ENCODE measurements at places on chromosomes 4 and X.

GRCh38 chr4:16846540-16847117, 51.8 kb downstream of the LDB2 start:
- no peak for DNase-seq

DNA sequence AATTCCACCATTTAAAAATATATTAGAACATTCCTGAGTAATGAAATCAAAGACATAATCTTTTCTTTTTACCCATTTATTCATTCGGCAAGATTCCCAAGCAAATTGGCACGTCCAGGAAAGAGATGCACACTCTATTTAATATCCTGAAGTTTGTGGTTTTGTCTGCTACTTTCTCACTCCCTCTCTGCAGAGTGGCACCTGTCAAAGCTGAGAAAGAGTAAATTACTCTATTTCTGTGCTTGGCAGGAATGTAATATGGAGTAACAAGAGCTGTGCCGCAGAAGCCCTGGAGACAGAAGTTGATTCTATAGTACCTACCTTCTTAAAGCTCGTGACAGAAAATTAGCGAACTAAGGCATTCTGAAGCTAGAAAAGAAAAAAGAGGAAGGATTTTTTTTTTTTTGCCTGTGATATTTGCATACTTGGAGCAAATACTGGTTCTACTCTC, 5.5 kb downstream of the GSTCD start:
- no peak for DNase-seq

DNA sequence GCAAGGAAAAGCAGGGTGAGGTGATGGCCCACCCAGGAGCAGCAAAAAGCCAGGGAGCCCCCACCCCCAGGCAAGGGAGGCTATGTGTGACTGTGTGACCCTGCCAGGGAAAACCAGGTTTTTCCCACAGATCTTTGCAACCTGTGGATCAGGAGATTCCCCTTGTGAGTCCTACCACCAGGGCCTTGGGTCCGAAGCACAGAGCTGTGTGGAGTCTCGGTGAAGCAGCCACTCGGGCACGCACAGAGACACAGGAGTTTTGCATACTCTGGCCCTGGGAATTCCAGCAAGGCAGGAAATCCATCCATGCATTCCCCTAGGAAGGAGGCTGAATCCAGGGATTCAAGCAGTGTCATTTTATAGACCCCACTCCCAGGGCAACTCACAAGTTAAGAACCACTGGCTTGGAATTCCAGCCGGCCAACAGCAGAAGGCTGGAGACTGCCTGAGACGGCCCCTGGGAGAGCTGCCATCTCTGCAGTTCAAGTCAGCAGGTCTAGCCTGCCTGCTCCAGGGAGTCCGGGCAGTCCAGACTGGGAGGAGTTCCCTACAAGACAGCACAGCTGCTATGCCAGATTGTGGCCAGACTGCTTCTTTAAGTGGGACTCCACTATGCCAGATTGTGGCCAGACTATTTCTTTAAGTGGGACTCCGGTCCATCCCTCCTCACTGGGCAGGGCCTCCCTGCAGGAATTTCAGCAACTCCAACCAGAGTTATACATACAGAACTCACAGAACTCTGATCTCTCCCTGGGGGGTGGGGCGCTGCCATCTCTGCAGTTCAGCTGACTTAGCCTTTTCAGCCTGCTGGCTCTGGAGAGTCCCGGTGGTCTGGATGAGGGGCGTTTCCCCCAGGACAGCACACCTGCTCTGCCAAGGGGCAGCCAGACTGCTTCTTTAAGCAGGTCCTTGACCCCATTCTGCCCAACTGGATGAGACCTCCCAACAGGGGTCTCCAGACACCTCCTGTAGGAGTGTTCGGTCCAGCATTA, 85.1 kb upstream of the ADAD1 start:
- DNase-seq, result peak; percentile 3

GRCh38 chrX:67094061-67094460, 449.8 kb upstream of the AR start:
- no peak for DNase-seq

DNA sequence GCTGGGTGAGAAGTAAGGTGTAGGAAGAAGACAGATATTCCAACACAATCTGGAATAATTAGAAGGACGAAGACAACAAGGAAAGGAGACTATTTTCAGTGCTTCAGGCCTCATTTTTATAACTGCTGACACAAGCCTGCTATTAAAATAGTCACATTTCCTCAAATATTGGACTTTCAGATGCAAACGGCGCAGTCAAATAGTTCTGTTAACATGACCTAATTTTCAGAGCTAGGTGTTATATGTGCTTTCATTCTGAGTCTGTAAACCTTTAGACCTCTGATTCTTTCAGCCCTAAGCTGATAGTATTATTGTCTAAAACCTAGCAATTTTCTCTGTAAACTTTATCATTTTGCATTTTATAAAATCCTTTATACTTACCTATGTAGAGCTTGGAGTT, 261.5 kb downstream of the IL1RAPL1 start:
- DNase-seq, result no peak

DNA sequence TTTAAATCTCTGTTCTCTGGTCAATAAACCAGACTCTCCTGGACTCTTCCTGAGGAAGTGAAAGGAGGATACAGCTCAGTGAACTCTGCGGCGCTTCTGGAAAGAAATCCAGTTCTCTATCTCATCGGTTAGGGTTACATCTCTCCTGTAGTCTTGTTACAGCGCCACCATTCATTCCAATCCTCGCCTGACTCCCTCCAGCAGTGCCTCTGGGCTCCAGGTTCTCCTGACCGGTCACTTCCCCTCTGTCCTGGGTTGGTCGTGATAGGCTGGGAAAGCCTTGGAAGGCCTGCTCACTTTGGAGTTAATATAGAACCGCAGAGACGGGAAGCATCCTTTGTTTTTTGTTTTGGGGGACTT, 97.0 kb upstream of the STOX2 start:
- no peak for DNase-seq

DNA sequence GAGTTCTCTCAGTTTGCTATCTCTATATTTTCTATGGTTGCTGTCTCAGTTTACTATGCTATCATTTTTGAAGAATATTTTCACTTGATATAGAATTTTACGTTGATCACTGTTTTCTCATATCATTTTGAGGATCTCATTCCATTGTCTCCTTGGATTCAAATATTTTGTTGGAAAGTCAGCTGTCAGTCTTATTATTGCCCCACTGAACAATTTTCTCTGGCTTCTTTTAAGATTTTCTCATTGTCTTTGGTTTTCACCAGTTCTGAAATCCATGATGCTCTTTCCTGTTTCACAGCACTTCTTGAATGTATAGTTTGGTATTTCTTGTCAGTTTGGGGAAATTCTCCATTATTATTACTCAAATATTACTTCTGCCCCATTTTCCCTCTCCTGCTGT, 81.1 kb downstream of the ENPP6 start:
- DNase-seq, result no peak

GRCh38 chr4:8586671-8587468, 5.7 kb upstream of the CPZ start:
- no peak for DNase-seq

DNA sequence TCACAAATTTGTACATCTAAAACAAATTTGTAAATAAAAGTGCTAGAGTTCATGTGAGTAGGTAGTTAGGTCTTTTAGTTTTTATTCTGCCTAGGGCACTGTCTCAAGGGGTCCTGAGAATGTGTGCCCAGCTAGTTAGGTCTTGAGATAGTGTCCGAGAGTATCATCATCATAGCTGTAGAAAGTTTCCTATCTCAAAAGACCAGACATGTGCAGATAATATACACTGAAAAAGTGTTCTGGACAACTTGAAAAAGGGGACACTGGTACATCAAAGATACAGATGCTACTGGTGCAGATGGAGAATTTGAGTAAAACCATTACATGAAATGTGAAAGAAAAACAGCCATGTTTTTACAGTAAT, 1.8 kb upstream of the ZCCHC4 start:
- no peak for DNase-seq

- DNase-seq, result no peak
Observed at GRCh38 chr4:86386817-86387415, 27.1 kb upstream of the MAPK10 start.
